ENCODE measurements at places on chromosomes 1 and 21.

- no peak for DNase-seq
Measured at GRCh38 chr1:154769193-154769895, 100.7 kb downstream of the KCNN3 start.

DNA sequence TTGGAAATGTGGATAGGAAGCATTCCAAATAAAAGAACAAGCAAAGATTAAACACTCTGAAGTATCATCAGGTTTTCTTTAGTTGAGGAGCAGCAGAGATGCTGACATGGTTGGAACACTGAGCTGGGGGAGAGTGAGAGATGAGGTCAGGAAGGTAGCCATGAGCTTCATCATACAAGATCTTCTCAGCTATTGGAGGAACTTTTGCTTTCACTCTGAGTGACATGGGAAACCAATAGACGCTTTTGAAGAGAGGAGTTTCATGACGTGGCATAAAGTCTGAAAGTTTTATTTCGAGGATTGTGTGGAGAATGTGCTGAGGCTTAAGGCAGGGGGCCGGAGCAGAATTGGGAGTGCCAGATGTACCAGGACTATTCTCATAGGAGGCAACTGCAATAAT lies 616.2 kb upstream of the CAMK1G start:
- no peak for DNase-seq

DNA sequence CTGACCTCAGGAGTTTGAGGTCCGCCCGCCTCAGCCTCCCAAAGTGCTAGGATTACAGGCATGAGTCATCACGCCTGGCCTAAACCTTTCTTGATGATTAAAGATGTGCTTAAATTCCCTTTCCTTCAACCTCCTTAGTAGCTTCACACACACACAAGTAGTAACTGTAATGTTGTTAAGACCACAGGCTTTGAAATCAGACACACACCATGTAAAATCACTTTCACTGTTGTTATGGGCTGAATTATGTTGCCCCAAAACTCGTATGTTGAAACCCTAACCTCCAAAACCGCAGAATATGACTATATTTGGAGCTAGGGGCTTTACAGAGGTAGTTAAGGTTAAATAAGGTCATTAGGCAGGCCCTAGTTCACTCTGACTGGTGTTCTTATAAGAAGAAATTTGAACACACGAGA lies 180.2 kb downstream of the NR5A2 start:
- no peak for DNase-seq

DNA sequence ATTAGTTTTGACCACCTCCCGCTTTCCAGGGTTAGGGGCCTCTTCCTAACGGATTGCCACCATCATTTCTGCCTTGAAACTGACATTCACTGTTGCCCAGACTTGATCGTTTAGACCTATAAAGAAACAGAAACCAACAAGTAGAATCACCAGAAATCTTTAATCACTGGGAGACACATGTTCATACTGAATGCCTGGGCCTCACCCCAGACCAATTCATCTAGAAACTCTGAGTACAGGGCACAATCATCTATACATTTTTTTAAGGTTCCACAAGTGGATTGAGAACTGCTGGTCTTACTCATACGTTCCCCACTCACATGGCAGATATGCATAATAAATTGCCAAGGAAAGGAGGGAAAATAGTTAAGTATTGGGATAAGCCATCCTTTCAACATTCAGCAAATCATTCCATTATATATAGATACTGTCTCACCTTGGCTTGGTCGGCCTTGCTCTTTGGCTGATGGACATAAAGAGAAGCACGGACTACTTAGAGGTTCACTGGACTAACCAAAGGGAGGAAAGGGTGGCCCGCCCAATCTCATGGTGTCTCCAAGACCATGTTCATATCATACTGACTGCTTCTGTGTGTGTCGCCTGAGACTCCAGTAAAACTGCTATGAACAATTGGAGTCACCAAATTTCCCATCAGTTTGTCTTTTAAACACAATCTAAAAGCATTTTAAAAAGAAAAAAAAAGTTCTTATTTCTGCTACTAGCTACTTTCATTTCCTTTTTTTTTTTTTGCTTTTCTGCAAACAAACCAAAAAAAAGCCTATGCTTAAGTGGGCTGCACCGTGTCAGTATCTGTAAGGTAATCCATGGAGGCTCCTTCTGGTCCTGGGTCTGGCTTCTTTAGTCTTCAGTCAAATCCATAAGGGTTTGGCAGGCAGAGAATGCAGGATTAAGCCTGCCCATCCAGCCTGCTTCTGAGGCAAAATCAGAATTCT lies 9.4 kb upstream of the TARBP1 start:
- DNase-seq, result peak; percentile 53

DNA sequence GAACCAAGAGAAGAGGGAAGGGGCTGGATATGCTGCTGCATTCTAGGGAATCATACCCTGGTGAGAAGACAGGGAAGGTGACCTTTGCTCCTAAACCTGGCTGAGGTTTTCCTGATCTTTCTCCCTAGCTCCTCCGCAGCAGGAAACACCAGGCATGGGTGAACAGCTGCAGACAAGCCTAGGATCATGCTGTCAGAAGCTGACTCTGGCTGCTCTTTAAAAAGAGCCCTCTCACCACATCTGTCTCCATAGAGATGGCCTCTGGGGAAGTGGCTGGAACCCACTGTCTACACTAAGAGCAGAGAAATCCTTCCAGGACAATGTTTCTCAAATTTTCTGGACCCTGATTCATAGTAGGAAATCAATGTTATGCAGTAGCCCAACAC lies 57.6 kb downstream of the CD34 start:
- no peak for DNase-seq

- peak; percentile 88 for DNase-seq
Measured at GRCh38 chr1:40802078-40802741, 18.6 kb downstream of the KCNQ4 start.

- no peak for DNase-seq
Measured at GRCh38 chr1:201192261-201192788, 1.7 kb downstream of the IGFN1 start.

DNA sequence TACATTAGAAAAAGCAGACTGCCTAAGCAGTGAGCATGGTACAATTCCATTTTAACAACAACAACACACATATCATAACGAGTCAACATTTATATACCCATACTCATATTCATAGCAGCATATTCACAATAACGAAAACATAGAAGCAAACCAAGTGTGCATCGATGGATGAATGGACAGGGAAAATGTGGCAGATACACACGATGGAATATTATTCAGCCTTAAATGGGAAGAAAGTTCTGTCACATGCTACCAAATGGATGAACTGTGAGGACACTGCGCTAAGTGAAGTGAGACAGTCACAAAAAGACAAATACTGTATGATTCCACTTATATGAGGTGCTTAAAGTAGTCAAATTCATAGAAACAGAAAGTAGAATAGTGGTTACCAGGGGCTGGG lies 9.5 kb upstream of the MAN1C1 start:
- no peak for DNase-seq

DNA sequence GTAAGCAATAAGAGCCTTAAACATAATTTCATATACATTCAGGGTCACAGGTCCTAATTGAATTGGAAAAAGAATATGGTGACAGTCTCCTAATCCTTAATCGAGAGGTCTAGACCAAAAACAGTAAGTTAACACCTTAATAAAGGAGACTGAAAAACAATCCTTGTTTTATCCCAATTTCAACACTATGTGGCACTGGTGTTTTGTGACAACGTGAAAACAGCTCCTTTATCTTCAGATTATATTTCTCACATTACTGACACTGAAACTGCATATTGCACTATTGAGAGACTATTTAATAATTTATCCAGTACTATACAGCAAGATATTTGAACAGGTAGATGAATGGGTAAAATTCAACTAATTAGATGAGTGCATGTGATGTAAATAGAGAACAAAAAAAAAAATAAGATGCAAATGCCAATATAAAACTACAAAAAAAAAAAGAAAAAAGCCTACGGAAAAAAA lies 34.1 kb downstream of the TP53BP2 start:
- no peak for DNase-seq

DNA sequence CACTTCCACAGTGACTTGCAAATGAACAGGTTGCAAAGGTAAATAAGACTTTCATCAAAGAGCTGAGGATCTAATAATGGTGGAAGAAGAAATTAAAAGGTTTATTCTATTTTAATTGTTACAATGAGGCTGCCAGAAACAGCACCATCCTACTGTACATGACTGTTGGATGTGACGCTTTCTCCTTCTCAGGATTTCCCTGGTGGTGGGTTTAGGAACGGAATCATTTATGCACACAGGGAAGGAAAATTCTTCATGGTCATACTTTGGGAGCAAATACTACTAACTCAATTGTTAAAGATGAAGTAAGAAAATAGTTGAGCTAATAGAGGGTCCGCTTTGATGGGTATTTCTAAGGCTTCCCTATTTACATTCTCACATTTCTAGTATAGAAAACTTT lies 22.2 kb upstream of the LYPLAL1 start:
- DNase-seq, result no peak

- DNase-seq, result peak; percentile 41
Measured at GRCh38 chr1:151720974-151721787, at the start of gene RIIAD1. Gene RIIAD1 (plus strand): TSS chr1:151721522. CDS start chr1:151721537, 15 bp downstream.

GRCh38 chr1:219533280-219533679 lies 79.6 kb downstream of the ZC3H11B start:
- DNase-seq, result no peak

- no peak for DNase-seq
Measured at GRCh38 chr1:221327954-221328353, 413.9 kb downstream of the DUSP10 start.

- peak; percentile 71 for DNase-seq
Measured at GRCh38 chr1:113758631-113759332, 504 bp downstream of the PHTF1 start.

- no peak for DNase-seq
Measured at GRCh38 chr1:107840725-107841124, 124.3 kb downstream of the VAV3 start.

GRCh38 chr1:156851779-156852417 lies 7.0 kb downstream of the INSRR start:
- DNase-seq, result no peak

DNA sequence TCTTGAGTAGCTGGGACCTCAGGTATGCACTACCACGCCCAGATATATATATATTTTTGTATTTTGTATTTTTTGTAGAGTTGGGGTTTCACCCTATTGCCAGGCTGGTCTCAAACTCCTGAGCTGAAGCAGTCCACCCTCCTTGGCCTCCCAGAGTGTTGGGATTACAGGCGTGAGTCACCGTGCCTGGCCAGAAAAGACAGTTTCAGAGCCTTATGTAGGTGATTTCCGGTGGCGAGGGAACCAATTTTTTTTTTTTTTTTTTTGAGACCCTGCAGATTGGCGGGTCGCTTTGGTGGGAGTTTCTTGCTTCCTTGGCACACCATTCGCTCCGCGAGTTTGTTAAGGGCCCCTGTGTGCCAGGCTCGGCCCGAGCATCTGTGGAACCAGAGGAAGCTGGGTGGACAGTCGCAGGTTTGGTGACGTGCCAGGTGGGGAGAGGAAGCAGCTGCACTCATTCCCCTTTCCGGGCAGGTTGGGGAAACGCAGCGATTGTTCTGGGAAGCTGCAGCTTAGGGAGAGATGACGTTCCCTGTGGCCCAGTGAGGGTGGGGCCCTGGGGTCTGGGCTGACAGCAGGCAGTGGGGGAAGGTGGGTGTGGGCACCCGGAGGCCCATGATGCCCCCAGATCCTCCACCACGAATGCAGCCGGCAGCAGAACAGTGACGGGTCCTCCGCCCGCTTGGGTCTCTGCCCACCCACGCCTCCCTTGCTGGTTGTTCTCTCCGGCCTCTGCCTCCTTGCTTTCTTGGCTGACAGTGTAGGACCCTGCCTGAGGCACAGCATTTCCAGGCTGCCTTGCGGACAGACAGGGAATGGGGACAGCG lies 25.1 kb downstream of the SPSB1 start:
- peak; percentile 36 for DNase-seq

GRCh38 chr1:111570781-111571181 lies 48.8 kb upstream of the RAP1A start:
- peak; percentile 57 for DNase-seq

- DNase-seq, result no peak
Measured at GRCh38 chr1:219581344-219581743, 31.6 kb downstream of the ZC3H11B start.

DNA sequence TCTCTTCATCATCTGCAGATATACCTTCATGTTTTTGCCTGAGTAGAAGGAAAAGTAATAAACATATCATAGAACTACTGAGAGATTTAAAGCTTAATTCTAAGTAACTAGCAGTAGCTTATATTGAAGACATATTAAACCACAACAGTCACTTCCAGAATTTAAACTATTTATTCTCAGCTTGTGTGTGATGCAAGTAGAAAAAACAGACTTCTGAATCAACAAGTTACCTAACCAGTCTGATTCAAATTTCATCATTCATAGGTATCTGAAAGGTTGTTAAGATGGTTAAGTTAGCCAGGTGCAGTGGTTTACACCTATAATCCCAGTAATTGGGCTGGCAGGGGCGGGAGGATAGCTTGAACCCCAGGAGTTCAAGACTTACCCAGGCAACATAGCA lies 41.9 kb downstream of the SPAG17 start:
- DNase-seq, result no peak

GRCh38 chr1:10696977-10697376 lies 99.5 kb downstream of the CASZ1 start:
- peak; percentile 69 for DNase-seq

DNA sequence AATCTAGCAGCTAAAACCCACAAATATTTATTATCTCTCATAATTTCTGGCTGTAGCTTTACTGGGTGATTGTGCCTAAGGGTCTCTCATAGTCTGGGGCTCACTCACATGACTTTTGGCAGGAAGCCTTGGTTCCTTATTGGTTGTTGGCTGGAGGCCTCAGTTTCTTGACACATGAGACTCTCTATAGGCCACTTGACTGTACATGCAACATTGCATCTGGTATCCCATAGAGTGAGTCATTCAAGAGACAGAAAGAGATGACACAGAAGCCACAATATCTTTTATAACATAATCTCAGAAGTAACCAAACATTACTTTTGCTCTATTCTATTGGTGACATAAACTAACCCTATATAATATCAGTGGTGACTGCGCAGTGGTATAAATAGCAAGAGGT lies 128.5 kb upstream of the HNRNPU start:
- DNase-seq, result no peak

- DNase-seq, result no peak
Measured at GRCh38 chr1:20980051-20980450, 192.9 kb upstream of the HP1BP3 start.

DNA sequence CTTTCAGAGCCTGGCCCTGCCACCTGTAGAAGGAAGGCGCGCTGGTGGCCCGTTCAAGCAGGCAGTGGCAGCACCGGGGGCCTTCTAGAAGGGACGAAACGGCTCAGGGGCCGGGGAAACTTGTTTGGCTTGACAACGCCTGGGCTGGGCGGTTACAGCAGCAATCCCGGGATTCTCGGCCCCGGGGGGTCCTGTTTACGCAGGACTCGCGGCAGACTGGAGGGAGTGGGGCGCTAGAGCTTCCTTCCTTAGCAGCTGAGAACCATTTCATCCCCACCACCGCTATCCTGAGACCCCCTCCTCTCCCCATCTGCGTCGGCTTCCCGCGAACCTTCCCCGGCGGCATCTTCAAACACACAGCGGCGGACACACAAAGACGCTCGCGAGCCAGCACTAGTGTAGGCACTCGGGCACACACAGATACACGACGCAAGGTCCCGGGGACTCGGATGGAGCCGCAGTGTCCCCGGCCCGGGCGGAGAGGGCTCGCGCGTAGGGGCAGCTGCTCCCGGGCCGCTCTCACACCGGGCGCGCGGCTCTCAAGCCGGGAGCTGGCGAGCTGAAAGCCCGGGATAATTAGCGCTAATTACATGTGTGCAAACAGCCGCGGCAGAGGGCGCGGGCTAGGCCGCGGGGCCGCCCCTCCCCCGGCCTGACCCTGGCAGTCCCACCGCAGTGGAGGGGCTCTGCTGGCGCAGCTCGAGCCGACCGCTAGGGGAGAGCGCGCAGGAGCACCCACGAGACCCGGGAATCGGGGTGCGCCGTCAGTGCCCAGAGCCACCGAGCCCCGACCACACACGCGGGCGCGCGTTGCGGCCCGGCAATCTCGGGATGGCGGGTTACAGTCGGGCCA lies 271.4 kb downstream of the FOXD2 start:
- DNase-seq, result no peak

Measured in stimulated activated CD8-positive, alpha-beta memory T cell treated with anti-CD3 and anti-CD28 coated beads, Interleukin-4, amount 100 ng/mL, for 48 hours (primary cell).